ENCODE measurements at places on chromosomes 7 and 10.

- DNase-seq = no peak
Observed at GRCh38 chr7:27194686-27195379, 5.1 kb downstream of the HOXA13 start.

DNA sequence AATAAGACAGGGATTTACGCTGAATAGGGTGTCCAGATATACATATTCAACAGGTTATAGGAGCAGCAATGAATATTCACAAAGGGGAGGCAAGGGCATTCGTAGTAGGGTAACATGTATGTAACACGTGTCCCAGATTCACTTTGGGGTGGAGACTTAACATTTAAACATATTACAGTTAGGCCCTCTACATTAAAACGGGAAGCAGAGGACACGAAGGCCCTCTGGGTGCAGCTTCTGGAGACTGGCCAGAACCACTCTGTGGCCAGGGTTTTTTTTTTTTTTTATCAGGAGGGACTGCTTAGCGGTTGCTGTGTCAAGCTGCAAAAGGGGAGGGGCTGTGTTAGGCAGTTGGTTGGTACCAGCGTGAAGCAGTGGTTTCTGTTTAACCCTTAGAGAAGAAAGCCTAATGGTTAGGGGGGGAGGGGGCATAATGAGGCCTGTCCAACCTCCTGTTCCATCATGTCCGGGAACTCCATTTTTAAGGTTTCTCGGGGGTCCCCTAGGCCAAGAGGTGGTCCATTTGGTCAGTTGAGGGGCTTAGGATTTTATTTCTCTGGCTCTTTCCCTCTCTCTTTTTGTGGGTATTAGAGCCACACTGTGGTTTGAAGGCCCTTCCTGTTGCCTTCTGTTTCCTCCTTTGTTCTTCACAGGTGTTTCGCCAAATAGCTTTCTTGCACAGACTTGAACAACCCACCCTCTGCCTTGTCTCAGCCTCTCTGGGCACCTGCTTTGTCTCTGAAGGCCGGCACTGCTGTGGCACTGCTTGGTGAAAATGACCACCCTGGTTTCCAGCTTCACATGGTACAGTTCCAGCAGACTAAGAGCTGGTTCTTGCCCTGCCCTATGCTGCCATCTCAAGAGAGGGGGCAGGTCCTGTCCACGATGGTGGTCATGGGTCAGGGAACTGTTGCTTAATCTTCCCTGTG lies 26.4 kb downstream of the PRF1 start:
- no peak for DNase-seq

DNA sequence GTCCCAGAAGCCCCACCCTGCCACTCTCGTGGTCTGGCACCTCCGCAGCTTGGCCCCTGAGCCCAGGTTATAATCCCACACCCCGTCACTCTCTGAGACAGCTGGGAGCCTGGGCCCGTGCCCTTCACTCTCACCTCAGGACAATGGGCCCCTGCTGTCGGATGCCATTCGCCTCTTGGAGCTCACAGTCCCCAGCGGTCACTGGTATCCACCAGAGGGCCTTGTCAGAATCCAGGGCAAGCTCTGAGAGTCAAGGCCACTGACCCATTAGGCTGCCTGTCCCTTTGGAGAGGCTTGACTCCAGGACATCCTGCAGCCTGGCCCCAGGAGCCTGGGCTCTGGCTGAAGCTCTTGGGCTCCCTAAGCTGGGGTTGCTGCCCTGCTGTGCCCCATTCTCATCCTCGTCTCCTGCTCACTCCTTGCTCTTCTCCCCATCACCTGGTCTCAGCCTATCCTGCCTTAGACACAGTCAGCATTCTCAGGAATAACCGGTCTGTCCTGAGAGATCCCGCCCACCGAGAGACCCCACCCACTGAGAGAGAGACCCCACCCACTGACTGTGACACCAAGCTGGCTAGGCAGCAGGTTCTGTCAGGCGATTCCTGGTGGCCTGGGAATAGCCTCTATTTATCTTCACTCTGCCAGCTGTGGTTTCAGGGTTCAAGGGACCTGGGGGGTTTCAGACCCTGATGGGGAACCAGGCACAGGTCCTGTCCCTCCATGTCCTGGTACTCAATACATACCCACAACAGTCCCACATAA lies 27.7 kb downstream of the CPXM2 start:
- DNase-seq = no peak

- no peak for DNase-seq
Observed at GRCh38 chr10:96585736-96586418, 935 bp downstream of the TM9SF3 start.

DNA sequence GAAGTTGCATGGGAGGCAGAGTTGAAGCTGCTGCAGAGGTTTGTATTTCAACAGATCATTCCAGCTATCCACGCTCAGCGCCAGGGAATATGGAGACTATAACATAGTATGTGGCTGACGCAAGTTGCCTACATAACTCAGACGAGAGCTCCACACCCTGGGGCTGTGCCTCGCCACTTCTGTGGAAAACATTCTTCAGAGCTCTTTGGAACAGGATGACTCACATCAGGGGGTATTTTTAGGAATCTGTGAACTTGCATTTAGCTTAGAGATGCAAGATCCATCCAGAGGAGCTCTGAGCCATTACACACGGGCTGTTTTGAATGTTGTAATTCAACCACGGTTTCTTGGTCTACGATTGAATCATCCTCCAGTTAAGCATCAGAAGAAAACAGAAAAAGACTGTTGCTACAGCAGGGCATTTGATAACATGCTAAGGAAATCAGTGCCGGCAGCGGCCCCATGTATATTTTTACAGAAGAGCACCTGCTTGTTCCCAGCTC lies 481.5 kb upstream of the AKR1E2 start:
- DNase-seq = no peak

- DNase-seq = no peak
Observed at GRCh38 chr7:123398921-123399320, 135.5 kb downstream of the IQUB start.

- DNase-seq = no peak
Observed at GRCh38 chr7:47271749-47272148, 310.2 kb downstream of the TNS3 start.

DNA sequence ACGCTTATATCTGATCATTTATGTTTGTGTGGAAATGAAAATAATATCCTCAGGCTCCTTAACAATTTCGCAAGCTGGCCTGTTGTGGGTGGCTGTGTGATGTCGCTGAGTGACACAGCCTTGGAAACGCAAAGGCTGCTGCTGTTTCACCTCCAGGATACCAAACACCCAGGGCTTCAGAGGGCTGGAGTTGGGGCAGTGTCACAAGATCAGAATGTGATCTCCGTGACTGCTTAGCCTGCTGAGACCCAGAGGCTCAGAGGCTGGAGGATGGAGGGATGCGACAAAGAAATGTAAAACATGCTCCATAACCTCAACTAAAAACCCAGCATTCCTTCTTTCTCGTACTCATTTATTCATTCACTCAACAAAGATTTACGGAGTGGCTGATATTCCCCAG lies 37.2 kb upstream of the BMPER start:
- no peak for DNase-seq

GRCh38 chr7:51017576-51018535 lies 235.2 kb upstream of the GRB10 start:
- DNase-seq = no peak

- no peak for DNase-seq
Observed at GRCh38 chr10:70775679-70776454, 9.3 kb downstream of the TBATA start.

- no peak for DNase-seq
Observed at GRCh38 chr7:11343136-11343535, 369.5 kb downstream of the PHF14 start.

- DNase-seq = no peak
Observed at GRCh38 chr7:98802781-98803110, 67.1 kb downstream of the TMEM130 start.

DNA sequence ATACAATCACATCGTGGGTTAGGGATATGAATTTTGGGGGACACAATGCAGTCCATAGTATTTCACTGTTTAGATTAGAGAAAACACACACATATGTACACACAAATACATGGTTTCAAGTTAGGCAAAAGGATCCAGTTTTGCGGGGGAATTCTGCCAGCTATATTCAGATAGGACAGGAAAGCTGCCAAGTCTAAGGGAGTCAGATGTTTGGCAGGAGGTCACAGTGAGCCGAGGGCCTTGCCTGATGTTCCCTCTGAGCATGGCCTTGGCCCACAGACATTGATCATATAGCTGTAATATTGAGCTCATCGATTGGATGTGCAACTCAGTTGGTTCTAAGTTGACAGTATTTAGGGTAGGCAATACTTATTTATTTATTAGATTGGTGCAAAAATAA lies 122.8 kb downstream of the ADRA2A start:
- no peak for DNase-seq

DNA sequence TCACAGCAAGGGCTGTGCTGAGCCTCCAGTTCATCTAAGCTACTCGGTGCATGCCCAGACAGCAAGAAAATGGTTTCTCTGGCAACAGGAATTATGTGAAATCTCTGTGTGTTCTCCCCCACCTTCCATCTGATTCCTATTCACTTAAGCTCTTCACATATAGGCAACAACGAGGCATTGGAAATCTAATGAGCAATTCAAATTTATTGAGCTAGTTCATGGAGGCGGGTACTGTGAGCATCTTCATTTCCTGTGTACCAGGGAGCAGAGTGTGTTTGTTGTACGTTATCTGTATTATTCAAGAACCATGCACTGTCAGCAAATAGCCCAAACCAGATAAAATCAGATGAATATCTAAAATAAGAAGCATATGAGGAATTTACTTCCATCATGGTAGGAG lies 739.1 kb downstream of the MAGI2 start:
- DNase-seq = no peak

GRCh38 chr7:42698600-42699374 lies 213.1 kb downstream of the C7orf25 start:
- DNase-seq = no peak

GRCh38 chr7:111229916-111230315 lies 139.0 kb downstream of the LRRN3 start:
- no peak for DNase-seq

DNA sequence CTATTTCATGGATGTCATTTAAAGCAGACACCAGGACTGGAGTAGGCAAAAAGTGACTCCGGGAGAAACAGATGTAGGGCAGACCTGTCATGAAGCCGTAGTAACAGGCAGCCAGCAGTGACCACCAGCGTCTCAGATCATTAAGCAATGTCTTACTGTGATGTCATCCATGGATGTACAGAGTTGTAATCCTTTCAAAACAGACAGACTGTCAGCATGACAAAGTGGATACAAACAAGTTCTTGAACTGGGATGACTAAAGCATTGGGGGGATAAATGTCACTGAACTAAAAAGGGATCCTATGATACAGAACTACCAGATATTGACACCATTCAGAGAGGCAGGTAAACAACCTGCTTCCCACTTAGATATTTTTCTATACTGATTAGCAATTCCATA lies 675.5 kb downstream of the PARD3 start:
- no peak for DNase-seq

DNA sequence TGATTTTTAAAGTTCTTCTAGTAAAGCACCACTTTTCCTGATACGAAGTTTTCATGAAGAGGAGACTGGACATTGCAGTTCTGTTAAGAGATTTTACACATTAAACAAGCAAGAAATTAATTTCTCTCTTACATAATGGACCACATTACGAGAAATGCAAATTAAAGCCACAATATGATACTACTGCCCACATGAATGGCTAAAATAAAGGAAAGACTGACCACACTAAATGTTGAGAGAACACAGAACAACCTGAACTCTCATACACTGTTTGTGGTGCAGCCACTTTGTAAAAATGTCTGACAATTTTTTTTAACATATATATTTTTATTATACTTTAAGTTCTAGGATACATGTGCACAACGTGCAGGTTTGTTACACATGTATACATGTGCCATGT lies 44.0 kb upstream of the HERPUD2 start:
- no peak for DNase-seq

DNA sequence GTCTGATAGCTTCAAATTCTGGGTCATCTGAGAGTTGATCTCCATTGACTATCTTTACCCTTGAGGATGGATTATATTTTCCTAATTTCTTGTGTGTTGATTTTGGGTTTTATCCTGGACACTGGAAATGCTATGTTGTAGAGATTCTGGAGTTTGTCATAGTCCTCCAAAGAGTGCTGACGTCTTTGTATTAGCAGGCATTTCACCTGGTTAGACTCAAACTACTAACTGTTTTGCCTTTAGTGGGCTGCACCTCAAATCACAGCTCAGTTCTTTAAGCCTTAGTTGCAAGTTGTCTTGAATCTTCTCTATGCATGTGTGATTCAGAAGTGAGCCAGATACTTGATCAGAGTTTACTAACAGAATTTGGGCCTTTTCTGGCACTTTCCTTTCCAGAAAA lies 264.3 kb downstream of the RPS24 start:
- DNase-seq = no peak

- DNase-seq = no peak
Observed at GRCh38 chr10:80194373-80195045, 10.8 kb downstream of the ANXA11 start.

GRCh38 chr7:48806731-48807130 lies 117.6 kb upstream of the CDC14C start:
- DNase-seq = no peak

GRCh38 chr10:103281753-103282152 lies 4.8 kb downstream of the INA start:
- no peak for DNase-seq

DNA sequence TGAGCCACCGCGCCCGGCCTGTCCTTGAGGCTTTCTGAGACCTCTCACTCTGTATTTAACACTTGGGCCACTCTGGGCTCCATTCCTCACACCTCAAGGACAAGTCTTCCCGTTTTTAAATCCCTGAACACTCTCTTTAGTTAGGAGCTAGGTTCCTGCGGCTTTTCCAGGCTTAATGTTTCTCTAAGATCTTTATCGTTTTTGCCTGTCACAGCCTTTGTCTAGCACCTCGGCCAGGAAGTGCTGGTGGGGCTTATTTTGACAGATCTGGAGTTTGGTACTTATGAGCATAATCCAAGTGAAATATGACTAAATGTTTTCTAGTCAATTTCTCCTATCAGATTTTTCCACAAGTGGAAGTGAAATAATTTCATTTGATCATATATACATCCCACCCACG lies 186.6 kb downstream of the DPY19L1 start:
- DNase-seq = no peak

DNA sequence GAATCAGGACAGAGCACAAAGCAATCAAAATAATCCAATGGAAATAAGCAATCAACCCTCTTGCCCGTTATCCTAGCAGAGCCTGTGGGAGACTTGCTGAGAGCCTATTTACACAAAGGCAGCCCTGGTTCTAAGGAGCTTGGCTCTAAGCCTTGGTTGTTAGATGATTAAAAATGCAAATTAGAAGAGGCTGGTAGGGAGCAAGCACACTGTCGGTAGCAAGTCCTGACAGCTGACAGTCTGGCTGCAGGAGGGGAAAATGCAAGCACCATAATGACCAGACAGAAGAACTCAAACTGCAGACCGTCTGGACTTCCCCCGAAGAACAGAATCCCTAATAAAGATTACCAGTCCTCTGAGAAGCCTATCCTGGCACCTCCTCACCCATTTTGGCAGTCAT lies 131.8 kb upstream of the CTTNBP2 start:
- no peak for DNase-seq

GRCh38 chr7:30926313-30926712 lies 14.7 kb downstream of the AQP1 start:
- no peak for DNase-seq

Measured in stimulated activated CD8-positive, alpha-beta memory T cell treated with anti-CD3 and anti-CD28 coated beads, Interleukin-15, amount 100 ng/mL, for 24 hours (primary cell).